Testis (tissue), 5 donors: ENCODE measurements at places on chromosomes 6 and 20. TPM values are rescaled to one million over a fixed set of nuclear protein-coding genes. Genes with fewer than 3 reads are reported as not detected.

The GABRR2 gene
- 0.79 TPM for polyA plus RNA-seq

The RIPOR2 gene
- polyA plus RNA-seq, result 15.1 TPM

The DYNLT2 gene
- polyA plus RNA-seq, result 59.4 TPM

The OPRL1 gene
- 9.4 TPM for polyA plus RNA-seq

The KIAA1755 gene
- polyA plus RNA-seq, result 5.2 TPM

The ZNF391 gene
- 13.1 TPM for polyA plus RNA-seq

The BEND3 gene
- polyA plus RNA-seq, result 3.7 TPM

The TREML1 gene
- polyA plus RNA-seq, result not detected

The SLC44A4 gene
- 6.3 TPM for polyA plus RNA-seq

The COL11A2 gene
- 8.2 TPM for polyA plus RNA-seq

The C4A gene
- polyA plus RNA-seq, result 114 TPM

The FABP7 gene
- polyA plus RNA-seq, result not detected

The WFDC5 gene
- polyA plus RNA-seq, result 2.1 TPM

The SERPINB1 gene
- polyA plus RNA-seq, result 19.4 TPM

The PRICKLE4 gene
- not detected for polyA plus RNA-seq

The SLC22A16 gene
- 49.5 TPM for polyA plus RNA-seq

The HTR1E gene
- polyA plus RNA-seq, result 0.40 TPM

The EDN1 gene
- 6.4 TPM for polyA plus RNA-seq

The KCNG1 gene
- polyA plus RNA-seq, result 20.9 TPM

The C6orf132 gene
- 2.0 TPM for polyA plus RNA-seq
